SJSA1 (cell line): ENCODE measurements at places on chromosomes 6 and 20.

DNA sequence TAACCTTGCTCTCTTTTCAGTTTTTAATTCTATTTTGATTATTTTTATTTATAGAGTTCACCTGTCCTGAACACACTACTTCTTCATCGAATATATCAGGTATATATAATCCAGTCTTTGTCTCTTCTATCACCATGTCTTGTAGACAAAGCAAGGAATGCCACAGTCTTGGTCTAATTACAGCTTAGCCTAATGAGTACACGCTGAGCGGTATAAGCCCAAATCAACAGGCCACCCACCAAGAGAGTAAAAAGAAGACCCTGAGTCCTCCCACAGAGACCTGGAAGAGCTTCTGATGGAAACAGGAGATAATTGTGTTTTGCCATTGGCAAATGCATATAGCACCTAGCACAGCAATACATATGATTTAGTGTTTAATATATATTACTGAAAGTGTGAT lies 68.7 kb upstream of the TCF21 start:
- DNase-seq = no peak

- no peak for DNase-seq
These were observed 280.9 kb upstream of the STXBP5 start for GRCh38 chr6:146923205-146923833.

- DNase-seq = no peak
These were observed 1.9 kb downstream of the PTK7 start for GRCh38 chr6:43077981-43078511.

GRCh38 chr6:125586074-125586473 lies 163.4 kb upstream of the HEY2 start:
- DNase-seq = peak; percentile 23

DNA sequence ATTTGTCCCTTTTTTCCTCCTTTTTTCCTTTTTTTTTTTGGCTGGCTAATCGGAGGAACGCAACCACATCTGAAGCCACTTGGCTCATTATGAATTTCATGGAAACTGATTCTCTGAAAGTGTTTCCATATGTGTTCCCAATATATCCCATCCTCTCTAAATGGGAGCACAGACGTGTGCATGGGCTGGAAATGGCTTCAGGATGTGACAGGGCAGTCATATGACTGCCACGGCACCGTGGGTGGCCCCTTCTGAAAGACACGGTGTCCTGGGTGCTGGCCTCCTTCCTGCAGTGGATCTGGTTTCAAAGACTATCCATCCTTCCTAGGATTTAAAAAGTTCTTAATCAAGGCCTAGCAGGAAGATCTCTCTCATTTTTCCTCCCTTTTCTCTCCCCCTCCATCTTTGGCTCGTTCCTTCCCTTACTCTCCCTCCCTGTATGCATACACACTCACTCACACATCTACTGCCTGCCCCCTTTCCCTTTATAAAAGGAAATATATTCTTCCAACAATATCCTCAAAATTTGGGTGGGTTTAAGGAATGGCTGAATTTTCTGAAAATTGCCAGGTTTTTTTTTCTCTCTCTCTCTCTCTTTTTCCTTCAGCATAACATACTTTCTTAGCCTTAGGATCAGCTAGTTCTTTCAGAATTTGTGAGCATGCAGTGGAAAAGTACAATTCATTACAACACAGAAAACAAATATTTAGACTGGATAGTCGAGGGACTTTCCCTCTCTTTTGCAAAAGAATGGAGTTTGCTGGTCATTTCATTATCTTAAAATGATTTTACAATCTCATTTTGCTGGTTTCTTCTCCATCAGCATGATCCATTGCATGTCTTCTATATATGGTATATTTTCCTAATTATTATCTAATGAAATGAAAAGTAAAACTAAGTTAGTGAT lies 161.2 kb upstream of the SUPT3H start:
- DNase-seq = peak; percentile 87

DNA sequence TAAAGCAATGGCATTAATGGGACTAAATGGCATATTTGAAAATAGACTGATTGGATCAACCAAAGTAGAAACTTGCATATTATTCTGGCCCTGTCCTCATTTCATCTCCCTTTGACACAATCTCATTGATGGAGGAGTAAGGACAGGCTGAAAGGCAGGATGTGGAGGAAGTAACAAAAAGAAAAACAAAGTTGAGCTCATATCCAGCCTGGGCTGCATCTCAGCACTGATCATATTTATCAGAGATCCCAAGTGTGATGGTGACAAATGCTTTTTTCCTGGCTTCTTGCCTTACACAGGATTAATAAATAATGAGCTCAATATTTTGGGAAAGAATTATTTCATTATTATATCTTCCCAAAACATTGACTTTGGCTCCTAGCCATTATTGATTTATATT lies 622.7 kb downstream of the CD109 start:
- DNase-seq = no peak

- peak; percentile 37 for DNase-seq
These were observed 195.1 kb downstream of the HDGFL1 start for GRCh38 chr6:22764496-22764895.

GRCh38 chr6:165774903-165775601 lies 112.0 kb upstream of the PDE10A start:
- no peak for DNase-seq

DNA sequence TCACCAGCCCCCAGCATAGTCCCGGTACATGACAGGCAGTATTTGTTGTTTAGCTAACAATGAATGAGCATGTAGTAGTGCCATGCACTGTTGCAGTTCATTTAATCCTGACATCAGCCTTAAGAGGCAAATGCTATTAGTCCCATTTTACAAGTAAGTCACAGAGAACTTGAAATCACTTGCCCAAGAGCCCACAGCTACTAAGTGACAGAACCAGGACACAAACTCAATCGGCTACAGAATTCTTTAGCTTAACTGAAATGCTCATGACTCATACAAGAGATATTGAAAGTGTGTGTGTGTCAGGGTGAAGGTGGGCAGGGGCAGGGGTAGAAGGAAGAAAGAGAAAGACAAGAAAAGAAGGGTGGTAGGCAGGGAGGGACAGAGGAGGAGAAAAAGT lies 52.7 kb downstream of the UNC5CL start:
- DNase-seq = peak; percentile 14

DNA sequence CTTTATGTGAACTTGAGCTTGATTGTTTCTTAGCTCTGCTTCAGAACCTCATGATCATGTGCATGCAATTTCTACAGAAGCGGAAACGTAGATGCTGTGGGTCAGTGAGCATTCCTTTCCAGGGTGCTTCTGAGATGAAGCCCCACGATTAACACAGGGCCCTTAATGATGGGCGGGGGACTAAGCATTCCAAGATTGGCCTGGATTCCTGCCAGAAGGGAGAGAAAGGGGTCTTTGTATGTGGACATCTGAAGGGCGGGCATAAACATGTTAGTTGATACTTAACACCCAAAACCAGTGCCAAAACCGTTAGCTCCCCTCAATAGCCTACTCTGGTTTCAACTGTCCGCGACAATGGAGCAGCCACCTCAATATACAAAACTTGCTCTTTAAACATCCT lies 46.9 kb upstream of the POU3F2 start:
- no peak for DNase-seq

- DNase-seq = no peak
These were observed 137.6 kb downstream of the UST start for GRCh38 chr6:148884461-148884860.

GRCh38 chr6:138206862-138207261 lies 11.4 kb downstream of the PBOV1 start:
- no peak for DNase-seq

- no peak for DNase-seq
These were observed 8.2 kb downstream of the PRPH2 start for GRCh38 chr6:42714098-42714761.

DNA sequence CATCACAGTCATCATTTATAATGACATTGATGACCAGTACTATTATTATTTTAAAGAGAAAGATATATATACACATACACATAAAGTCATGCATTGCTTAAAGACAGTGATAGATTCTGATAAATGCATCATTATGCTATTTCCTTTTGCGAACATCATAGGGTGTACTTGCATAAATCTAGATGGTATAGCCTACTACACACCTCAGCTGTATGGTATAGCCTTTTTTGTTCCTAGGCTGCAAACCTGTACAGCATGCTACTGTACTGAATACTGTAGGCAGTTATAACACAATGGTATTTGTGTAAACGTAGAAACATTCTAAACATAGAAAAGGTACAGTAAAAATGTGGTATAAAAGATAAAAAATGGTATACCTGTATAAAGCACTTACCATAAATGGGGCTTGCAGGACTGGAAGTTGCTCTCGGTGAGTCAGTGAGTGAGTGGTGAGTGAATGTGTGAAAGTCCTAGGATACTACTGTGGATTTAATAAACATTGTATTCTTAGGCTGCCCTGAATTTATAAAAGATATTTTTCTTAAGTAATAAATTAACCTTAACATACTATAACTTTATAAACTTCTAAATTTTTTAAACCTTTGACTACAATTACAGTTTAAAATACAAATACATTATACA lies 23.9 kb downstream of the QKI start:
- no peak for DNase-seq

GRCh38 chr6:3984494-3984893 lies 94.4 kb downstream of the FAM217A start:
- no peak for DNase-seq

- peak; percentile 56 for DNase-seq
These were observed at the start of gene EPHA7 for GRCh38 chr6:93419304-93420162. Gene EPHA7 (minus strand): TSS chr6:93419559. CDS start chr6:93419341, 218 bp downstream.

- DNase-seq = no peak
These were observed 4.7 kb downstream of the UBE2J1 start for GRCh38 chr6:89347825-89348224.

- DNase-seq = no peak
These were observed 36.6 kb downstream of the ADGRF4 start for GRCh38 chr6:47734831-47735481.

DNA sequence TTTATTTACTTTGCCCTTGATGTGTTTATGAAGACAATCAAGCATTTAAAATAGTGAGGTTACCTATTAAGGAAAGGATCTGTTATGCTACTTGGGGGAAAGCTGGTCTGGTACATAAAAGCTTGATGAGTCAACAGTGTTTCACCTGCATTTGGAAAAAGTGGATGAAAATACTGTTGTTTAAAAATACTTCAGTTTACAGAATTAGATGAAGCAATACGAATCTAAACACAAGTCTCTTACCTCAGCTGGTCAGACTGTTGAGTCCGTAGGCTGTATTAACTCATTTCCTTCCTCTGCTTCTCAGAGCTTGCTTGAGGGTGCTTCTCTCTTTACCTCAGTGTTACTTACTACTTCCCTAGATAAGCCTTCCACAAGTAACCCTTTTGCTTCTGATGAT lies 36.1 kb downstream of the NKX2-4 start:
- DNase-seq = no peak

GRCh38 chr6:51559059-51559458 lies 528.4 kb downstream of the PKHD1 start:
- DNase-seq = no peak
